ENCODE measurements at places on chromosomes 16 and 17. TPM values are rescaled to one million over a fixed set of nuclear protein-coding genes. Genes with fewer than 3 reads are reported as not detected.

- DNase-seq, result no peak
Measured at GRCh38 chr16:83932955-83933673, 19.9 kb upstream of the OSGIN1 start.

DNA sequence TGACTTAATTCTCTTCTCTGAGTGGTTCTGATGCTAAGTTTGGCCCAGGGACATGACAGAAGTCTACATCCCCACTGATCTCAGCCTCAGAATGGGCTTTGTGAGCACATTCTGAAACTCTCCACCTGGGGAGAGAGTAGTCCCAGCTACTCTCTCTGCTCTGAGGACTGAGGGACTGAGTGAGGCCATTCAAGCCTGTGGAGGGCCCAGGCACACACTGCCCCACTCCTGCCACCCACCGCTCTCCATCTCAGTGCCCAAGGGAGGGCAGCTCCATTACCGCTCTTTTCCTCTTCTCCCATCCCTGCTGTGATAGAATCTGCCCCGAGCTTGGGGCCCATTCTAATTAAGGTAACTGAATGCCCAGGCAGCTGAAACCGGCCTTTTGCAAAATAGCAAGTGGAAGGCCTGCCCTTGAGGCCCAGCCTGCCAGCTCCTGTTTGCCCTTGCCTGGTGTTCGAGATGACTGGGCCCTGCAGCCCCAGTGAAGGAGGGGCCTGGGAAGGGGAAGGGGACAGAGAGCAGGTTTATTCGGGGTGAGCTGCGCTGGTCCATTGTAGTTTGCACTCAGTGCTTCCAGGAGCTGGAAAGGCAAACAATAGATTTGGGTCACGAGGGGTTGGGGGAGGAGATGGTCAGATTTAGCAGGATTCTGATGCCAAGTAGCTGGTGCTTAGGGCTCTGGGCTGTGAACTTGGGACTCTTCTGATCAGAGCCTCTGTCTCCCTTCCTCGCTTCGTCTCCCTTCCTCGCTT, 76.2 kb downstream of the RAB11FIP4 start:
- no peak for DNase-seq

GRCh38 chr17:50953831-50954601, 87.9 kb upstream of the TOB1 start:
- DNase-seq, result no peak

DNA sequence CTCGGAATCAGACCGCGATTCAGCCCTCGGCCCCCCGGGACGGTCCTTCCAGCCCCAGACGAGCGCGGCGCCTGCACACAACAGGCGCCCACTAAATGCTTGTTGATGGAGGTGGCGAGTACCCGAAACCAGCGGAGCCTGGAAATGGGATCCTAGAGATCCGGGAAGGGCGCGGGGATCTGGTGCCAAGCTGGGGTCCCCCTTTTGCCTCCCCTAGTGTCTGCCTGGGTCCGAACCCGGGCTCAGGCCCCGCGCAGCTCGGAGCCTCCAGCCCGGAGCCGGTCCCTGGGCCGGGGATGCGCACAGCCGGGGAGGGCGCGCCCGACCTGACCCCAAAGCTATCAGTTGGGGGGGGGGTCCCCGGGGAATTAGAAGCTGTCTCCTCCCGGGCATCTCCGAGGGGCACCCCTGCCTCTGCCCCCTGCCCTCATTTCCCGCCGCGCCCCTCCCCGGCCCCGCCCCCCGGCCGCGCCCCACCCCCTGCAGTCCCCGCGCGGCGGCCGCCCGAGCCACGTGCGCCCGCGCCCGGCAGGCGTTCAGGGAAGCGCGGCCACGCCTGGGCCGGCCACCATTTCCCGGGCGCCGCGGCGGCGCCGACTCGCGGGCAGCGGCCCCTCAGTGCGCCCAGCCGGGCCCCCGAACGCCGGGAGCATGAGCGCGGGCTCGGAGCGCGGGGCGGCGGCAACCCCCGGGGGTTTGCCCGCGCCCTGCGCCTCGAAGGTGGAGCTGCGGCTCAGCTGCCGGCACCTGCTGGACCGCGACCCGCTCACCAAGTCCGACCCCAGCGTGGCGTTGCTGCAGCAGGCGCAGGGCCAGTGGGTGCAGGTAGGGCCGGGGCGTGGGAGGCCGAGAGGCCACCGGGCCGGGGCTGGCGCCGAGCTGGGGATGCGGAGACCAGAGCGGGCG, at the start of gene CPNE7:
Gene CPNE7, plus strand, starts transcription at position 512 of the 906 bp plus-strand sequence. Its CDS starts 140 bp downstream, at position 652.
- DNase-seq, result no peak

GRCh38 chr16:70681382-70682238, 4.2 kb downstream of the MTSS2 start:
- no peak for DNase-seq

- DNase-seq, result no peak
Measured at GRCh38 chr16:28181515-28181914, 30.2 kb downstream of the XPO6 start.

DNA sequence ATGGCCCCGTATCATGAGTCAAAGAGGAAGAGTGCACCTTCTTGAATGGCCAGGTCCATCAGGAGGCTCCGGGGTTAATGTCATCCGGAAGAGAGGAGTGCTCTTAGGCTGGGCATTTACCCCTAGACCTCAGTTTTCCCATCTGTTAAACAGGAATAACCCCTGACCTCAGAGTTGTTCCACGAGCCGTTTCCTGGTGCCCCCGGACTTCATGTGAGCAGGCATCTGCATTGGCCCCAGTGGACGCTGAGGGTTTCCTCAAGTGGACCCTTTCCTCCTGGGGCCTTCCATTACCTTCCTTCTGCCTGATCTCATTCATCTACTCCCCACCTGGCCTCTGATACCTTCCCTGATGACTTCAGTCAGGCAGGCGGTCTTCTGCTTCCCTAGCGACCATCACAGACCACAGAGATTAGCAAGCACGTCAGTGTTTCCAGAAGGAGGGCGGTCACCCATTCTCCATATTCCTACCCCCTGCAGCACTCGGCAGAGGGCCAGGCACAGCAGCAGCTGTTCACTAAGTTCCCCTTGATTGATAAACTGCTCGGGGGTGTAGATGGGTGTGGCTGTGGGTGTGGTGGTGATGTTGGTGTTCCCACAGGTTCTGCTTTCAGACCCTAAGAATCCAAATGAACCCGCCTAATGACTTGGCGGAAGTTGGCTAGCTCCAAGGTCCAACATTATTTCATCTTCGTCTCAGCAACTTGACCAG, 346.6 kb upstream of the TNRC6C start:
- no peak for DNase-seq

DNA sequence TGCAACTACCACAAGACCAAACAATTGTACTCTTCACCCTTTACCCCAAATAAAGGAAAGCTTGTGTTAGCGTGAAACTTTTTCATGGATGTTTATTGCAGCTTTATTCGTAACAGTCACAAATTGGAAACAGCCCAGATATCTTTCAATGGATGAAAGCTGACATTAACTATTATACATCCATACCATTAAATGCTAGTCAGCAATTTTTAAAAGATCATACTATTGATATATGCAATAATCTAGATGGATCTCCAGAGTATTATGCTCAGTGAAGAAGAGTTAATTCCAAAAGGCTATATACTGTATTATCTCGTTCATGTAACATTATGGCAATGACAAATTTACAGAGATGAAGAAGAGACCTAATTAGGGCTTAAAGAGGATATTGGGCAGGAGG, 1491.2 kb upstream of the CDH8 start:
- no peak for DNase-seq

GRCh38 chr17:2967515-2967914, 95.9 kb downstream of the OR1D5 start:
- no peak for DNase-seq

DNA sequence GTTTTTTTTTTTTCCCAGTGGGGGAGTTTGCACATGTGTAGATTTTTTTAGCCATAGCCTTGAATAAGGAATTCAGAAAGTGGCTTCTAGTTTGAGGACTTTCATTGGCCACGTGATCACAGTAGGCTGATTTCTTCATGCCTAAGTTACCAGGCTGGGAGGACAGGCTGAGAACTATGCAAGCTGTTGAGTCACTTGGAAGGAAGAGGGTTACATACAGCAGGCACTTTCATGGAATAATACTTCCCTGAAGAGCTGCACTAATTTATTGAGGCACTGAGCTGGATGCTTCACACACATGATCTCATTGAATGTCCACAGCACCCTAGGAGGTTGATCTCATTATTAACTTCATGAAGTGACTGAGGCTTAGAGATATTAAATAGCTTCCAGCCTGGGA, 22.8 kb downstream of the PRKCB start:
- no peak for DNase-seq

GRCh38 chr16:77403732-77404131, 31.1 kb downstream of the ADAMTS18 start:
- no peak for DNase-seq

- DNase-seq, result no peak
Measured at GRCh38 chr17:42474276-42474675, 15.6 kb downstream of the ATP6V0A1 start.

GRCh38 chr16:23959752-23960072, 123.9 kb downstream of the PRKCB start:
- no peak for DNase-seq

- DNase-seq, result no peak
Measured at GRCh38 chr16:23859713-23860269, 24.0 kb downstream of the PRKCB start.

GRCh38 chr17:3722716-3723115, 987 bp upstream of the HASPIN start:
- DNase-seq, result no peak

- no peak for DNase-seq
Measured at GRCh38 chr16:56672761-56673536, 3.3 kb downstream of the MT1H start.

FOXF1 gene
- 0.24 TPM for total RNA-seq

MYOCD gene
- total RNA-seq, result 36.0 TPM

MOSMO gene
- total RNA-seq, result 12.7 TPM

OR2C1 gene
- not detected for total RNA-seq

SLC5A10 gene
- 0.27 TPM for total RNA-seq
